GOT3 (cell line): ENCODE measurements at places on chromosomes 4 and X.

DNA sequence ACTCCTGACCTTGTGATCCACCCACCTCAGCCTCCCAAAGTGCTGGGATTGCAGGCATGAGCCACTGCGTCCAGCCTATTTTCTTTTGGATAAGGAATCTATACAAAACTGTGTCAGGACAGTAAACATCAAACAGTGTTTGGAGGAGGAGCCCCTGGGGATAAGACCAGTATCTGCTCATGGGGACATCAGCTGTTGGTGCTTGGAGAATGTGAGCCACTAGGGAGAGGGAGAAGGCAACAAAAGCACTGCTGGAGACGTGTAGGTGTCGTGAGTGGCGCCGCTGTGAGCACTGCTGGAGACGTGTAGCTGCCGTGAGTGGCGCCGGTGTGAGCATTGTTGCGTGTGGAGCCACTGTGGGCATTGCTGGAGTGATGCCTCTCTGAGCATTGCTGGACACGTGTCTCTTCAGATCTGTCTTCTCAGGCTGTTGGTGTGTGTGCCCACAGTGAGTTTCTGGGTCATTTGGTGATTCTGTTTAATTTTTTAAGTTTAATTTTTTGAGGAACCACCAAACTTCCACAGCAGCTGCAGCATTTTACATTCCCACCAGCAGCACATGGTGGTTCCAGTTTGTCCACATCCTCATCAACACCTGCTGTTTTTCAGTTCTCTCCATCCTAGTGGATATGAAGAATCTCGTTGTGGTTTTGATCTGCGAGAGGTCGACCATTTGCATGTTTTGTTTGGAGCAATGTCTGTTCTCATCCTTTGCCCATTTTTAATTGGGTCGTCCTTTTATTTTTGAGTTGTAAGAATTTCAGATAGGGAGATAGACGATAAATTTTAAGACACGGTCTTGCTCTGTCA lies 19.0 kb downstream of the DGKQ start:
- DNase-seq = no peak

GRCh38 chr4:33226133-33226532 lies 2506.0 kb downstream of the PCDH7 start:
- no peak for DNase-seq

DNA sequence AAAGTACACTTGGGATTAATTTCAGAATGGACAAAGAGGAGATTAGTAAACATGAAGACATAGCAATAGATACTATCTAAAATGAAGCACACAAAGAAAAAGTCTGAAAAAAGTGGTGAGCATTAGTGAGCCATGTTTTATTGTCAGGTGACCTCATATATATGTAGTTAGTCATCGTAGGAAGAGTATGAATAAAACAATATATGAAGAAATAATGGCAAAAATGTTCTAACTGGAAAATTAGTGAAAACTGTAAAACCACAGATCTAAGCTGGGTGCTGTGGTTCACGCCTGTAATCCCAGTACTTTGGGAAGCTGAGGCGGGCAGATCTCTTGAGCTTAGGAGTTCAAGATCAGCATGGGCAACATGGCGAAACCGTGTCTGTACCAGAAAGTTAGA lies 67.9 kb downstream of the RBPJ start:
- DNase-seq = no peak

DNA sequence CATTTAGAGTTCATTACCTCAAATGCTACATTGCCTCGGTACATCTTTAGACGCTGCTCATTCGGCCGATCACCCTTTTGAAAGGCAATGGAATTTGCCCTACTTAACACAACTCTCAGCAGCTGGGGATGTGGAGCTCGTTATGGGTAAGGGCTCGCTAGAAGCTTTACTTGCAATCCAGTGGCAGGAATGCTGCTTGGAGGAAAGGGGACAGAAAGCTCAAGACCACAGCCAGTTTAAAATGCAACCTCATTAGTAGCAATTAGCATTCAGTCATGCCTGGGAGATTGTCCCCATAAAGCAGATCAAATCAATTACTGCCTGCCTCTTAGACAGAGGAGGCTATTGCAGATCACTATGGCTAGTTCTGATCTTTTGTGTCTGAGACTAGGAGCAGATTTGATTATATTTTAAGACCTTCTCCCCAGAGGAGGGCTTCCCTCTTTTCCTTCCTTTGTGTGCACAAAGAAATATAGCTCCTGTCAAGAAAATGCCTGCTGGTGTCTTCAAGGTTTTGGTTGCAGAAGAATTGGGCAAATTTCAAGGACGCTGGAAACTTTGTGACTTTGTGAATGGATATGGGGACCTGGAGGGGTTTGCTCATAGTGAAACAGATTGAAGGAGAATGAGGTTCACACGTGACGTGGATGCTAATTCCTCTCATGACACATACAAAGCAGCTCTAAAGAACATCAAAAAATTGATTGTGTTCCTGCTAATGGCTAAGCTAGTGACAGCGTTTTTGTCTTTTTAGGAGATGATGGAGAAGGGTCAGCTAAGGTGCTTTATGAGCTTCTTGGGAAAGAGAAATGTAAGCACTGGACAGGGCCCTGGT lies 237.5 kb upstream of the GLRA2 start:
- DNase-seq = no peak

- DNase-seq = no peak
These were observed 2616.0 kb downstream of the ARAP2 start for GRCh38 chr4:33628296-33628695.

- DNase-seq = no peak
These were observed 255.8 kb downstream of the OPHN1 start for GRCh38 chrX:68177542-68177941.

DNA sequence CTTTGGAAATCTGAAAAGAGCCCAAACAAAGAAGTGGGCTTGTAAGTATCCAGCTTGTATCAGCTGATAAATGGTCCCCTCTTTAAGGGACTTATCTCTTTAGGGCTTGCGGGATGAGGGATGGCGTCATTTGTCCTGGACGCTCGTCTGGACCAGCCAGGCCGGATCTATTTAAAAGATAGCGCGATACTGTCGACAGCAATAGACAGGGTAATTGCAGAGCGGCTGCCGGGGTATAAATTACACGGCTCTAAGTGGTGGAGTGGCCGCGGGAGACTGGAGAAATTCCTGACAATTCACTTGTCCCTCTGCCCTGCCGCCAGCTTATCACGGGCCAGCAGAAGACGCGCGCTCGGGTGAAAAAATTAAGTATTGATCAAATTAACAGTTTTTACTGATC lies 90.7 kb downstream of the FAM53A start:
- no peak for DNase-seq

GRCh38 chr4:180850318-180850940 lies 1392.8 kb upstream of the TENM3 start:
- no peak for DNase-seq

DNA sequence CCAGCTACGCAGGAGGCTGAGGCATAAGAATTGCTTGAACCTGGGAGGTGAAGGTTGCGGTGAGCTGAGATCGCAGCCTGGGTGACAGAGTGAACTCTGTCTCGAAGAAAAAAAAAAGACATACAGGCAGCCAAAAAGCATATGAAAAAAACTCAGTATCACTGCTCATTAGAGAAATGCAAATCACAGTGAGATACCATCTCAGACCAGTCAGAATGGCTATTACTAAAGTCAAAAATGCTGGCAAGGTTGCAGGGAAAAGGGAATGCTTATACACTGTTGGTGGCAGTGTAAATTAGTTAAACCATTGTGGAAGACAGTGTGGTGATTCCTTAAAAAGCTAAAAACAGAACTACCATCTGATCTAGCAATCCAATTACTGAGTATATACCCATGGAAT lies 123.1 kb downstream of the CHIC2 start:
- no peak for DNase-seq

GRCh38 chr4:150938417-150938816 lies 76.7 kb downstream of the LRBA start:
- no peak for DNase-seq

GRCh38 chr4:138405466-138405891 lies 163.3 kb upstream of the SLC7A11 start:
- DNase-seq = no peak

DNA sequence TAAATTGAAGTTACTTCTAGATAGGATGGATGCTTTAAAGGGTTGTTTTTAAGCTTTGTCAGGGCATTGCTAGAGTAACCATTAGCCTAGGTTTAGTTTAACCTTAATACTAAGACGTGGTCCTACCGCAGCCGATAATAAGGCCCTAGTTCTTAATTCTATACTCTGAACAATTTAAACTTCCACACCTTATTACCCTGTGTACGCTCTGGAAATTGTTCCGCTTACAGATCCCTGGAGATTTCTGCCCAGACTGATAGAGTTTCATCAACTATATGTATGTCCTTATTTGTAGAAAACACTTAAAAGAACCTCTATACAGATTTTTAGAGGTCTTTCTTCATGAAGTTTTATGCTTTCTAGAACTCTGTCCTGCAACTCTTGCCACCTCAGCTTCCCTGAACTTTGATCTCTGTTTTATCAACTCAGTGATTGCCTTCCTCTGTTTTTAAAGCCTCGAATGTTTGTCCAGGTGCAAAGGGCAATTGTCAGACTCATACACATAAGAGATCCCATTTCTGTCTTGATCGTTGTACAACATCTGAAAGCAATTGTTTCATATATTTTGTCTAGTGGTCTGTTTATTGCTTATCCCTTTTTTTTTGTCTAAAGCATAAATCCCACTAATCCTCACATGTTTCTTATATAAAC lies 71.1 kb upstream of the VCX start:
- DNase-seq = no peak

- no peak for DNase-seq
These were observed 3.8 kb downstream of the TCEAL9 start for GRCh38 chrX:103360092-103360491.

GRCh38 chr4:62797221-62797620 lies 1597.1 kb downstream of the ADGRL3 start:
- DNase-seq = no peak

GRCh38 chr4:136002316-136002715 lies 1530.0 kb downstream of the PCDH18 start:
- no peak for DNase-seq

GRCh38 chr4:131002132-131002531 lies 1906.2 kb downstream of the C4orf33 start:
- no peak for DNase-seq

DNA sequence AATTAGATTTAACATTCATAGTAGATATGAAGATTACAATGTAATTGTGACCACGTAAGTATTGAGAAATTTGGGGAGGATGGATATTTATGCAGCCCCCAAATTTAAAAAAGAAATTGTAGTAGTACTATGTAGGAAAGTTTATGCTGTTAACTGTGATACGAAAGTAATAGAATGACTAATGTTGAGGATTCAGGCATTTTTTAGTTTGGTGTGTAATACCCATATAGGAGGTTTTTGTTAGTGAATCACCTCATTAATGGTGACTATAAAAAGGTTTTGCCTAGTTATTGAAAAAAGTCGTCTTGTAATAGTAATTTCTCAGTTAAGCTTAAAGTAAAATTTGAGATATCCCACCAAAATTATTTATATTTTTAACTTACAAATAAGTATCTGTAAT lies 67.2 kb downstream of the SMARCAD1 start:
- DNase-seq = no peak

DNA sequence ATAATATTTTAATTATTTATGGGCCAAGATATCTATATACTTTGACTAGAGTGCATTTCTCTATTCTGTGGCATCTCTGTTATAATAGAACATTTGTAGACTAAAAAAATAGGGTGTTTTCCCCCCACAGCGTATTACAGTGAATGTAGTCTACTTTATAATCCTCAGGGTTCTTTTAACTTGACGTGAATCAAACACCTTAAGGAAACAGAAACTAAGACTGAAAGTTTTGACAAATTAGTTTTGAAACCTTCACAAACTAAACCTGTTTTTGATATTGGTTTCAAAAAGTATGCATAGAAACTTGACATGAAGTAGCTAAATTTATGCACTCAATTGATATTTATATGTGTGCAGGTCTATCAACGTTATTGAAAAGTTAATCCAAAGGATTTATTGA lies 1963.1 kb upstream of the TENM3 start:
- no peak for DNase-seq

DNA sequence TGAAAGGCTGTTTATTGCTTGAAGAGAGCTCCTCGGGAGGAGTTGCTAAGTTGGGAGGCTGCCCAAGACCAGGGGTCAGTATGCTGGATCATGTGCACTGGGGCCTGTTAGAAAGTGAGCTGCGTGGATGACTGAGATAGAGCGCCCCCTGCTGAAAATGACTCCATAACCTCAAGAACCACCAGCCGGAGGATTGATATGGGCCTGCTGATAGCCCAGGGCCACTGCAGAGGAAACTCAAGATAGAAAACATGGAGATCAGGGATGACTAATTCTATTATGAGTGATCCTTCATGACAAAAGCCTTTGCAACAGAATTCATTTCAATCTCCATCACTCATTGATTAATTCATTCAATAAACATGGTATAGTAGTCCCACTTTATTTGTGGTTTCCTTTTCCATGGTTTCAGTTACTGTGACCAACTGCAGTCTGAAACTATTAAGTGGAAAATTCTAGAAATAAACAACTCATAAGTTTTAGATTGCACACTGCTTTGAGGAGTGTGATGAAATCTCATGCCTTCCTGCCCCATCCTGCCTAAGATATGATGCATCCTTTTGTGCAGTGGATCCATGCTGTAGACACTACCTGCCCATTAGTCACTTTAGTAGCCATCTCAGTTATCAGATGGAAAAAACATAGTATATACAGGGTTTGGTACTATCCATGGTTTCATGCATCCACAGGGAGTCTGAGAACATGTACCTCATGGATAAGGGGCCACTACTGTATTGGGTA lies 126.7 kb upstream of the MBNL3 start:
- DNase-seq = no peak

- DNase-seq = no peak
These were observed 45.9 kb upstream of the SPRY1 start for GRCh38 chr4:123350726-123351125.

- no peak for DNase-seq
These were observed 336.0 kb downstream of the PDHA2 start for GRCh38 chr4:96175871-96176270.

- DNase-seq = no peak
These were observed 10.5 kb downstream of the PPAT start for GRCh38 chr4:56424697-56425514.

GRCh38 chr4:161554372-161554990 lies 609.3 kb downstream of the FSTL5 start:
- no peak for DNase-seq

- DNase-seq = no peak
These were observed 107.6 kb upstream of the C1QTNF7 start for GRCh38 chr4:15320121-15320678.

- DNase-seq = no peak
These were observed 21.1 kb downstream of the MSANTD1 start for GRCh38 chr4:3269991-3270611.

GRCh38 chr4:47579235-47579634 lies 94.2 kb downstream of the ATP10D start:
- no peak for DNase-seq

DNA sequence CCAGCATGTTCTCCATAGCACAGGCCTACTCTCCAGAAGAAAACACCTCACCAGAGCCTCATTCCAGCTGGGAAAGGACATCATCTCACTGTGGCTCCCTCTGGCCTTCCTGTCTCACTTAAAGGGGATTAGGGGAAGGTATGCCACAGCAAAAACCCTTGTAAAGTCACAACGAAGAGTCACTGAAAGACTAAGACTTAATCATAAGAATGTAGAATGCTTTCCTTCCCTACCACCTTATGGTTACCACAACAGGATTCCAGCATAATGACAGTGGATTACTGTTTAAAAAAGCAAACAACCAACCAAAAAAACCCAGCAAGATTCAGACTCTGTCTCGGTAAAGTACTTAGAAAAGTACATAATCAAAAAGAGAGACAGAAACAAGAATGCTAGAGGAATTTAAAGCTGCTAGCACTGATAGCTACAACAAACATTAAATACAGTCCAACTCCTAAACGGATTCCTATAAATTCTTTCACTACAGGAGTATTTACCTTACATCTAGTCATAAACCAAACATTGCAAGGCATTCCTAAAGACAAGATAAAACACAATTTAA lies 75.1 kb downstream of the BANK1 start:
- DNase-seq = no peak

- no peak for DNase-seq
These were observed 36.2 kb downstream of the KDM5C start for GRCh38 chrX:53188763-53189162.
